ENCODE measurements at places on chromosomes 2 and 18. TPM values are rescaled to one million over a fixed set of nuclear protein-coding genes. Genes with fewer than 3 reads are reported as not detected.

- no peaks in the 10 kb centered on the region for H3K27me3 ChIP-seq
- DNase-seq, result no peak
- H3K27ac ChIP-seq, result no peak overlapping the region
Measured at GRCh38 chr2:100884145-100884621, 64.2 kb downstream of the NPAS2 start.

NXPH2 gene
- not detected for total RNA-seq

UGT1A7 gene
- not detected for total RNA-seq

DNA sequence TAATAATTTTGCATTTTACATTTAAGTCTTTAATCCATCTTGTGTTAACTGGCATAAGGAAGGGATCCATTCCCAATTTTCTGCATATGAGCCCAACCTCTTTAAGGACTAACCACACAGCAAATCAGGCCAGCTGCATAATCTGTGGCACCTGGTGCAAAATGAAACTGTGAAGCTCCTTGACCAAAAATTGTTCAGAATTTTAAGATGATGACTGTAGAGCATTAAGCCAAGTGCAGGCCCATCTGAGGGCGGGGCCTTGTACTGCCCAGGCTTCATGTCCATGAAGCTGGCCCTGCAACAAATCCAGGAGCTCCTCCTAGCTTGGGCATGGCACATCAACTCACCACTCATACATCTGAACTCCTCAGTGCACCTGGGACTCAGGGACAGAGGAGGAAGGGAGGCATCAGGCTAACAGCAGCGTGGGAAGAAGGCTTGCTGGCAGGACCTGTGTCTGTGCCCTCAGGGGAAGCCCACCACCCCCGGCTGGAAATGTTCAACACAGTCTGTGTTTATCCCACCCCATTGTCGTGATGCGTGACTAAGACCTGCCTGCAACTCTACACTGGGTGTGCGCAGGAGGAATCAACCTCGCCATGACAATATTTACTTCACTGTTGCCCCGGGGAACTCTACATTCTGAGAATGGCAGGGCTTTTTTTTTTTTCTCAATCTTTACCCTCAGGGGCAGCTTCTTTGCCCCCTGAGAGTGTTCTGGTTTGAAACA is 128.9 kb upstream of the SIX2 start:
- peaks cover 20% of the 10 kb centered on the region for H3K27me3 ChIP-seq
- no peak for DNase-seq
- H3K27ac ChIP-seq, result no peak overlapping the region

ZNG1B gene
- 28.0 TPM for total RNA-seq

DNA sequence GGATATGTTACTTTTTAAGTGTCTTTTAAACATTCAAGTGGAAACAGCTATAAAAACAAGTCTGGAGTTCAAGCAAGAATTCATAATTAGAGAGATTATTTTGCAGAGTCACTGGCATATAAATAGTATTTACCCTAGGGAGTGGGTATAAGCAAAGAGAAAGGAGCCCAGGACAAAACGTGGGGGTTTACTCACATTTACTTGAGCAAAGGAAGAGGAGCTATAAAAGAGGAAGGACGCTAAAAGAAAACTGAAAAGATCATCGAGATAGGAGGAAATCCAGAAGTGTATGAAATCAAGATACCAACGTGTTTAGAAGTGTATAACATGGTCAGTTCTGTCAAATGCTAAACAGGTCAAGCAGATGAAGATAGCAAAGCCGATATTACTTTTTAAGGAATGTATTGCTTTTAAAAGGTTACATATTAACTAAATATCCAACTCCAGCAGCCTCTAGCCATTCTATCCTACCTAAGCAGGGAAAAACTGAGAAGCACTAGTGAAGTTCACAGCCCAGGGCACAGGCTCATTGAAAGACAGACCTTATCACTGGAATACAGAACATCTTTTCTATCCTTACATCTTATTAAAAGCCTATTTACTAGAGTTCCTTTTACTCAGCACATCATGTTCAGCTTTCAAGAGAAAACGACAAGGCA is 8.6 kb downstream of the KANSL1L start:
- H3K27me3 ChIP-seq, result no peaks in the 10 kb centered on the region
- peaks cover 8% of the 10 kb centered on the region for H3K4me1 ChIP-seq
- no peak overlapping the region for H3K27ac ChIP-seq
- H3K4me3 ChIP-seq, result no peak overlapping the region
